ENCODE measurements at places on chromosomes 6 and 20.
A peak's percentile ranks its signal among the peaks of the same experiment; 100 is the strongest.

DNA sequence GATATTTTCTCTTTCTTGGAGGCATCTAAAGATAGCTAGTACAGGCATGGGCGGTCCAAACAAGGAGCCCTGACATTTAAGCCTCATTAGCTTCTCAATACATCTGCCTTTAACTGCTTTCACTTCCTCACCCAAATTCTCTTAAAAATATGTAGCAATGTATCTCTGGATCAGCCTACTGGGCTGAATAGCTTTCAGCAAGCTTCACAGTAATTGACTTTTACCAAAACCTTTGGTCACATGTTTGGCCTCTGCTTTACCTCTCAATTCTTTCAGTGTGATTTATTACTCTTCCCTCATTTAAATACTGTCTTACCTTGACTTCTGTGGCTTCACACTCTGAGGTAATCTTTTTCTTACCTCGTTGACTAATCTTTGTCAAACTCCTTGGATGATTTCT is 1618.1 kb downstream of the GRIK2 start:
- H3K36me3 ChIP-seq, result no peaks in the 10 kb centered on the region
- no peak overlapping the region for H3K4me3 ChIP-seq
- no peaks in the 10 kb centered on the region for H3K27me3 ChIP-seq
- no peaks in the 10 kb centered on the region for H3K4me1 ChIP-seq
- DNase-seq, result no peak
- no peak overlapping the region for H3K27ac ChIP-seq

GRCh38 chr6:167734662-167735083 is 92.0 kb upstream of the AFDN start:
- no peak for DNase-seq
- no peaks in the 10 kb centered on the region for H3K36me3 ChIP-seq
- H3K27me3 ChIP-seq, result peaks cover 13% of the 10 kb centered on the region
- H3K4me3 ChIP-seq, result no peak overlapping the region
- no peak overlapping the region for H3K27ac ChIP-seq
- H3K4me1 ChIP-seq, result peaks cover 4% of the 10 kb centered on the region

- H3K4me1 ChIP-seq, result no peaks in the 10 kb centered on the region
- DNase-seq, result no peak
- H3K4me3 ChIP-seq, result no peak overlapping the region
- H3K27me3 ChIP-seq, result peaks cover 11% of the 10 kb centered on the region
- H3K36me3 ChIP-seq, result no peaks in the 10 kb centered on the region
- H3K27ac ChIP-seq, result no peak overlapping the region
Observed at GRCh38 chr20:23585449-23585807, 17.1 kb upstream of the CST9L start.

- H3K27me3 ChIP-seq, result no peaks in the 10 kb centered on the region
- no peak overlapping the region for H3K27ac ChIP-seq
- H3K4me1 ChIP-seq, result peaks cover 7% of the 10 kb centered on the region
- H3K4me3 ChIP-seq, result no peak overlapping the region
Observed at GRCh38 chr6:105591053-105591452, 188.2 kb upstream of the PREP start.

DNA sequence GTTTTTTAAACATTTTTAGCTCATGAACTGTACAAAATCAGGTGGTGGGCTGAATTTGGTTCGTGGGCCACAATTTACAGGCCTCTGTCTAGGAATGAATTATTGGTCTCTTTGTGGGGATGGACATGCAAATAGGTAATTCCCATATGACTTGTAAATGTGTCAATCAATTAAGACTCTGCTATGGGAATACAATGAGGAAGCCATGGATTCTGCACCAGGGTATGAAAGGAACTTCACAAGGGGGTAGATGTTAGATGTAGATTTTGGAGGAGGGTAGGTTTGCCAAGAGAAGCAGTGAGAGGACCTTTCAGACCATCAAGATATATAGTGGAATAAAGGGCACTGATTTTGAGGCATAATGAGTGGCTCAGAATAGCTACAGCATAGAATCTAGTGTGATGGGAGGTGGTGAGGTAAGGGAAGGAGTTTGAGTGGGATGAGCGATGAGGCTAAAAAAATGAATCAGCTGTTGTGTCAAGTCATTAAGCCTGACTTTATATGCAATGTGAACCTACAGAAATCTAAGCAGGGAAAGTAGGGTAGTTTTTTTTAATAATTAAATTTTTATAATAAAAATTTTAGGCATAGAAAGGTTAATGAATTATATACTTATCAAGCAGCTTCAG is 32.6 kb upstream of the RNF182 start:
- H3K36me3 ChIP-seq, result no peaks in the 10 kb centered on the region
- H3K27ac ChIP-seq, result no peak overlapping the region
- H3K27me3 ChIP-seq, result peaks cover 3% of the 10 kb centered on the region
- H3K4me3 ChIP-seq, result no peak overlapping the region
- no peak for DNase-seq

- DNase-seq, result no peak
- H3K4me1 ChIP-seq, result no peaks in the 10 kb centered on the region
- H3K4me3 ChIP-seq, result no peak overlapping the region
- H3K27me3 ChIP-seq, result no peaks in the 10 kb centered on the region
- H3K36me3 ChIP-seq, result peaks cover 11% of the 10 kb centered on the region
Observed at GRCh38 chr20:35200267-35200666, 26.2 kb upstream of the MMP24 start.

DNA sequence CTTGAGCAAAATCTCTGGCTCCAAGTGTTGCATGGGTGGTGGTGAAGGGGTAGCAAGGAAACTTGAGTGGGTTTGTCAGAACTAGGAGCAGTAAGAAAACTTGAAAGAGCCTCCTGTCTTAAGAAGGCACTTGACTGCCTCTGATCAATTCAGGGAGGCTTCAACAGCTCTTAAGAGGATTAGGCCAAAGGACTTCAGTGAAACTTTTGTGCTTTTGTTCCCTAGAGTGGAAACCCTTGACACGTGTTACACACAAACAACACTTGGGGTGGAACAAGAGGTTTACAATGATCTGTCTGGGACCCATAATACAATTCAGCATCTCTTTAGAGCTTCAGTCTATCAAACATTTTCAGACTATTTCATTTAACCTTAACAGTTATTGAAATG is 80.1 kb upstream of the ARMC2 start:
- H3K27ac ChIP-seq, result no peak overlapping the region
- H3K4me1 ChIP-seq, result no peaks in the 10 kb centered on the region
- H3K4me3 ChIP-seq, result no peak overlapping the region
- H3K36me3 ChIP-seq, result no peaks in the 10 kb centered on the region
- DNase-seq, result no peak
- peaks cover 10% of the 10 kb centered on the region for H3K27me3 ChIP-seq

- peaks cover 18% of the 10 kb centered on the region for H3K36me3 ChIP-seq
- H3K27me3 ChIP-seq, result no peaks in the 10 kb centered on the region
- no peak overlapping the region for H3K27ac ChIP-seq
- H3K4me1 ChIP-seq, result peaks cover 5% of the 10 kb centered on the region
- DNase-seq, result no peak
Observed at GRCh38 chr6:35044145-35044745, 96.9 kb downstream of the TCP11 start.

GRCh38 chr6:19860235-19860877 is 23.2 kb downstream of the ID4 start:
- H3K4me1 ChIP-seq, result no peaks in the 10 kb centered on the region
- DNase-seq, result no peak
- no peaks in the 10 kb centered on the region for H3K27me3 ChIP-seq
- H3K4me3 ChIP-seq, result no peak overlapping the region
- no peak overlapping the region for H3K27ac ChIP-seq
- H3K36me3 ChIP-seq, result no peaks in the 10 kb centered on the region

- no peaks in the 10 kb centered on the region for H3K36me3 ChIP-seq
- DNase-seq, result no peak
- H3K27me3 ChIP-seq, result peaks cover 3% of the 10 kb centered on the region
- H3K4me1 ChIP-seq, result no peaks in the 10 kb centered on the region
- no peak overlapping the region for H3K27ac ChIP-seq
Observed at GRCh38 chr20:44405257-44405656, 49.8 kb downstream of the HNF4A start.

DNA sequence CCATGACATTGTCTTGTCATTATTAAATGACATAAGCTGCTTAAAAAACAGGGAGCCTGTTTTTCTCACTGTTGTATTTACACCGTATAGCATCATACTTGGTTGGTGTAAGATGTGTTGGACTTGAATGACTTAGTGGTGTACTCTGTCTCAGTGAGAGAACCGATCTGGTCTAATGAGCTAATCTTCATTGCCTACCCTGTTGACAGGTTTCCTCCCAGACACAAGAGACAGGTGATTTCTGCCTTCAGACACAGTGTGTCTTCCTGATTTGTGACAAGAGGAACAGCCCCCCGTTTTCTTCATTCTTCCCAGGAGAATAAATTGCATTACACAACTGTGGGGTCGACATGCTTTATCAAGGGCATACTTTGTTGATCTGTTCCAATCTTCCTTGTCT is 137.2 kb upstream of the ID4 start:
- no peak overlapping the region for H3K4me3 ChIP-seq
- H3K27me3 ChIP-seq, result no peaks in the 10 kb centered on the region
- no peaks in the 10 kb centered on the region for H3K36me3 ChIP-seq

GRCh38 chr6:106039897-106040592 is 46.1 kb upstream of the PRDM1 start:
- peaks cover 5% of the 10 kb centered on the region for H3K36me3 ChIP-seq
- peaks cover 3% of the 10 kb centered on the region for H3K27me3 ChIP-seq
- no peak overlapping the region for H3K4me3 ChIP-seq
- DNase-seq, result no peak

DNA sequence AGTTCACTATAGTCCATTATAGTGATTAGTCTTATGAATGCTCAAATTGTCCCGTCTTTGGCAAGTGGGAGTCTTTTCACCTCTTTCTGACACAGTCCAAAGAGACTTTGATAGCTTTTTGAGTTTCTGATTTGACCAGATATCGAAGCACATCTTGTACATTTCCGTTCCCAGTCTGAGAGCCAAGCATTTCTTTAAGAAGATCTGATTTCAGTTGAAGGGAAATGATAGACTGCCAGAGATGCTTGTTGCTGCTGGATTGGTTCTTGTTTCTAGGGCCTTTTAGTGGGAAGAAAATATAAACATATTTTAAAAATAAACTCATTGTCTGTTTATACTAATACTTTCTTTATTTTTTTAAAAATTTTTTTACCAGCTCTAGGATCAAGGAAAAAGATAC is 54.1 kb upstream of the IER3 start:
- DNase-seq, result no peak
- H3K4me3 ChIP-seq, result no peak overlapping the region
- peaks cover 11% of the 10 kb centered on the region for H3K27me3 ChIP-seq
- no peaks in the 10 kb centered on the region for H3K36me3 ChIP-seq
- H3K27ac ChIP-seq, result no peak overlapping the region

DNA sequence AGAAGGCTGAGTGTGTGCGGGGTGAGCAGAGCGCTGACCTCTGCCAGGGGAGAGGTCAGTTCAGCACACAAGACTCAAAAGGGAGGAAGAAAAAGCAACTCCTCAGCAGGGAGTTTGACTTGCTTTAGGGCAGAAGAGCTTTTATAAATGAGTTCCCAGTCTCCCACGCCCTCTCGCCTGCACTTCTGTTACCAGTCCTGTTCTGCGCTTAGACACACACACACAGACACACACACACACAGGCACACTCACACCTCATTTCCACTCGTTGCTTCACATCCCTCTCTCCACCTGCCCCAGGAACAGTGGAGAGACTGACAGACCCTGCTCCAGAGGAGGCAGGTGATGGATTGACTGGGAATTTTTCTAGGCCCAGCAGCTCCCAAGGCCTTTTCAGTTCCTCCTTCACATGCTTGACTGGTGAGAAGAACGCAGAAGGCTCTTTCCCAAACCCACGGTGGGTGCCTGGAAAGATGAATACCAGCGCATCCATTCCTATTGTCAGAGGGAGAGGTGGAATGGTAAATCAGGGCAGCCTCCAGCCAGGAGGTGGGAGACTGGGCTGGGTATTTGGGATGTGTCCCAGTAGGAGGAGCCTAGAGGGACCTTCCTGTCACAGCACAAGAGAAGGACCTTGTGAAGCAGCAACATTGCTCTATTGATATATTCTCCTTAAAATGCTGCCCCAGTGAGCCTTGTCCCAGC is 43.7 kb downstream of the JAG1 start:
- H3K27ac ChIP-seq, result no peak overlapping the region
- H3K27me3 ChIP-seq, result no peaks in the 10 kb centered on the region
- DNase-seq, result no peak
- peaks cover 22% of the 10 kb centered on the region for H3K4me1 ChIP-seq
- peaks cover 2% of the 10 kb centered on the region for H3K36me3 ChIP-seq

GRCh38 chr6:152184917-152185574 is 377.6 kb downstream of the ESR1 start:
- H3K4me3 ChIP-seq, result peak overlapping the region; percentile 90
- no peaks in the 10 kb centered on the region for H3K27me3 ChIP-seq

DNA sequence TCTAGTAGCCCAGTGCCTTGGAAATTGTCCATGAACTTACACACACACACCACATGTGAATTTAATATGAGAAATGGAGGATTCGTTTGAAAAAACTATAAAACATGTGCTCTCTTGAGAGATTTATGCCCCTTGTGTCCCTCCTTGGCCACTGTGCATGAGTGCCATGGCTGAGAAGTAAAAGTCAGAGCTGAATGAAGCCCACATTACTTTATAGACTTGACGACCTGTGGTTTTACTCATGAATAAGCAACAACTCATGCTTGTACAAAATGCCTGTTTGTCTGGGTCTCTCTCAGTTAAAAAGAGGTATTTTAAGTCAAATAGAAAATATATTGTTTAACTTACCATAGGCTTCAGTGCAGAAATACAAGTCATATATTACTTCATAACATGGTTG is 102.7 kb downstream of the KCNQ5 start:
- no peaks in the 10 kb centered on the region for H3K36me3 ChIP-seq
- peaks cover 32% of the 10 kb centered on the region for H3K4me1 ChIP-seq
- H3K4me3 ChIP-seq, result no peak overlapping the region
- DNase-seq, result no peak
- H3K27me3 ChIP-seq, result no peaks in the 10 kb centered on the region
- no peak overlapping the region for H3K27ac ChIP-seq

GRCh38 chr20:36228770-36229169 is 7.5 kb upstream of the AAR2 start:
- H3K36me3 ChIP-seq, result no peaks in the 10 kb centered on the region
- H3K4me1 ChIP-seq, result no peaks in the 10 kb centered on the region
- no peak for DNase-seq
- no peak overlapping the region for H3K27ac ChIP-seq

DNA sequence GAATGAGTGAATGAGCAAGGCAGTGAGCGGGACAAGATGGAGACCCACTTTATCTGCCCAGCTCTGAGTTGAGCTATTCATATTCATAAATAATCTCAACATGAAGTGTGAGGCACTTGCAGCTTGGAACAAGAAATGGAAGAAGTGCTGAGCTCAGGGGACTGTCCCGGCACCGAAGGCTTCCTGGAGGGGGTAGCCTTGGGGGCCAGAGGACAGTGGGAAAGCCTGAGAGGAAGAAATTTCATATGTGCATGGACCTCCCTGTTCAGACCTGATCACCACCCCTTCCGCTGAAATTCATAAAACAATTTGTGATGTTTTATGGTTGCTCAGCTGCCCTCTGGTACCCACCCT is 103.2 kb downstream of the TOX2 start:
- H3K4me3 ChIP-seq, result no peak overlapping the region
- DNase-seq, result no peak
- peaks cover 2% of the 10 kb centered on the region for H3K27me3 ChIP-seq
- H3K27ac ChIP-seq, result no peak overlapping the region

All from activated B cell treated with CpG ODN at 0.5 μM for 24 hours (primary cell).